ENCODE measurements at places on chromosomes 1 and 21. TPM values are rescaled to one million over a fixed set of nuclear protein-coding genes. Genes with fewer than 3 reads are reported as not detected.
A peak's percentile ranks its signal among the peaks of the same experiment; 100 is the strongest.

The HRNR gene
- not detected for polyA plus RNA-seq

The GJA8 gene
- not detected for polyA plus RNA-seq

DNA sequence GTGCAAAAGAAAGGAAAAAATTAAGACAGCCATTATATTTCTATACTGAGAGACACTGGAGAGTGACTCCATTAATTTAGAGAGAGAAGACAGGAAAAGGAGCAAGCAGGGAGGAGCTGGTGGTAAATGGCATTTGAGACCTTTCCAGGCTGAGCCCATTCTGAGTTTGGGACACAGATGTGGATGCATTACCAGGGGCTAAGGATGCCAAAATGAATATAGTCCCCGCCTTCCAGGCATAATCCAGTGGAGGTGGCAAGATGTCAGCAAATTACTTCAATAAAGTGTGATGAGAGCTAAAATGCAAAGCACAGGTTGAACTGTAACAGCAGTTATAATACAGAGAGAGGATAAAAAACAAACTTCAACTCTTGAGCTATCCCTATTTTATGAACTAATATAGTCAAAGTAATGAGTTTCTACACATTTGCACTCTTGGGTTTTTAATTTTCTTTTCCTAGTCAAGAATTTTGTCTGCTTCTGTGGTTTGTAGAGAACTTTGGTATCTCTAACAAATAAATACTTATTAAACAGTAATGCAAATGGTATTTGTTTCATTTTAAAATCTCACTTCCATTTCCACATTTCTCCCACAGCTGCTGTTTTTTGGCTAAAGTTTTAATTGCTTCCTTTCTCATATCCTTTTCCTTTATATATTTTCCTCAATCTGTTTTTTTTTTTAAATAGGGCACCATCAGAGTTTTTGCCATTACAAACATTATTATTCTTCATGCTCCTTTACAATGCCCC is 228.2 kb upstream of the KCNK2 start:
- DNase-seq: no peak
- H3K4me3 ChIP-seq: no peak overlapping the region
- H3K4me1 ChIP-seq: no peaks in the 10 kb centered on the region
- no peak overlapping the region for H3K27ac ChIP-seq
- H3K36me3 ChIP-seq: no peaks in the 10 kb centered on the region
- H3K27me3 ChIP-seq: no peaks in the 10 kb centered on the region

- H3K36me3 ChIP-seq: no peaks in the 10 kb centered on the region
- H3K27ac ChIP-seq: no peak overlapping the region
- no peak for DNase-seq
- H3K4me3 ChIP-seq: no peak overlapping the region
- peaks cover 41% of the 10 kb centered on the region for H3K27me3 ChIP-seq
Measured at GRCh38 chr1:34693081-34693480, 61.8 kb upstream of the GJB5 start.

DNA sequence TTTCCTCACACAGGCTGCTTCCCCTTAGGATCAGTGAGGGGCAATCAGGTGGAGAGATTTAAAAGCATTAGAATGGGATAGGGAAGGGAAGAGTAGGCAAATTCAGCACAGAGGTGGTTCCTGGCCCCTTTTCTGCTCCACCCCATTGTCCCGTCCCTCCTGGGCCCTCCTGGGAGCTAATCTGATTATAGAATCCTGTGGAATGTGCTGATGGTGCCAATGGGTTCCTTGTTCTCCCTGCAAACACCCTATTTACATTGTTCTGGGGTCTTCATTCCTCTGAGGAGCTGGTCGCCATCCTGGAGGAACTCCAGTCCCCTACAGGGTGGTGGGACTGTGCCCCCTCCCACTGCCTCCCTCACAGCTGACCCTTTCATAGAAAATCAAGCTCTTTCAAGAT is 34.4 kb upstream of the LRP8 start:
- H3K4me1 ChIP-seq: peaks cover 18% of the 10 kb centered on the region
- no peaks in the 10 kb centered on the region for H3K36me3 ChIP-seq
- no peak overlapping the region for H3K4me3 ChIP-seq

GRCh38 chr1:32201011-32201855 is 838 bp downstream of the CCDC28B start:
- peaks cover 43% of the 10 kb centered on the region for H3K4me1 ChIP-seq
- peak; percentile 92 for DNase-seq
- no peaks in the 10 kb centered on the region for H3K27me3 ChIP-seq
- H3K27ac ChIP-seq: peak overlapping the region; percentile 83

- H3K36me3 ChIP-seq: no peaks in the 10 kb centered on the region
- H3K4me3 ChIP-seq: no peak overlapping the region
- no peak for DNase-seq
- H3K4me1 ChIP-seq: no peaks in the 10 kb centered on the region
Measured at GRCh38 chr1:72662918-72663317, 380.6 kb upstream of the NEGR1 start.

The CLCA1 gene
- polyA plus RNA-seq: not detected

GRCh38 chr1:66374148-66374547 is 159.8 kb upstream of the SGIP1 start:
- no peak for DNase-seq
- H3K27ac ChIP-seq: peak overlapping the region; percentile 91
- H3K36me3 ChIP-seq: no peaks in the 10 kb centered on the region

DNA sequence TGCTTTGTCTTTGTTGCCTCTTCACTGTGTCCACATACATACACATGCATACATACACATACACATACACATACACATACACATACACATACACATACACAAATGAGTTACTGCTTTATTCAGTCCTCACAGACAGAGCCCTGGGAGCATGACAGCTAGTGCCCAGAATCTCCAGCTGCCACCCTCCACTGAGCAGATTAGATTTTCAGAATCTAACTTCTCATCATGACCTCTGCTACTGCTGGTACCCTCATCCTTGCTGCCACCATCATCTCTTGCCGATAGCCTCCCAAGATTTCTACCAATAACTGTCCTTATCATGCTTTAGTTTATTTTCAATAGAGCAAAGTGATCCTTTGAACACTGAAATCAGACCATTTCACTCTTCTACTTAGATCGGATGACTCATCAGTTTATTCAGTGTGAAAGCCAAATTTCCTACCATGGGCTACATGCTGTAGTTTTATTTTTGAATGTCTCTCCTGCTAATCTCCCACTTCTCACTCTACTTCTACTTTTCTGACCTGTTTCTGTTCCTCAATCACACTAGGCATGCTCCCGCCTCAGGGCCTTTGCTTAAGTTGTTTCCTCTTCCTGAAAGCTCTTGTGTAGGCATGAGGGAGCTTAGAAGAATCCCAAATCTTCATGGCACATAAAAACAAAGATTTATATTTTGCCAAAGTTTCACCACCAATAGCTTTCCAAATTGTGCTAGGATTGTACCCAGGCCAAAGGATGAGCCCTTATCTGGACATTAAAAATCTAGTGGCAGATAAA is 43.0 kb downstream of the ATP6V1G3 start:
- no peak overlapping the region for H3K27ac ChIP-seq
- no peaks in the 10 kb centered on the region for H3K36me3 ChIP-seq
- DNase-seq: peak; percentile 64
- no peak overlapping the region for H3K4me3 ChIP-seq
- H3K4me1 ChIP-seq: no peaks in the 10 kb centered on the region
- no peaks in the 10 kb centered on the region for H3K27me3 ChIP-seq
